NCI-H1694 treated with DMSO at 0.1 percent for 48 hours (cell line): ENCODE measurements at places on chromosomes 11 and 22.
A peak's percentile ranks its signal among the peaks of the same experiment; 100 is the strongest.

DNA sequence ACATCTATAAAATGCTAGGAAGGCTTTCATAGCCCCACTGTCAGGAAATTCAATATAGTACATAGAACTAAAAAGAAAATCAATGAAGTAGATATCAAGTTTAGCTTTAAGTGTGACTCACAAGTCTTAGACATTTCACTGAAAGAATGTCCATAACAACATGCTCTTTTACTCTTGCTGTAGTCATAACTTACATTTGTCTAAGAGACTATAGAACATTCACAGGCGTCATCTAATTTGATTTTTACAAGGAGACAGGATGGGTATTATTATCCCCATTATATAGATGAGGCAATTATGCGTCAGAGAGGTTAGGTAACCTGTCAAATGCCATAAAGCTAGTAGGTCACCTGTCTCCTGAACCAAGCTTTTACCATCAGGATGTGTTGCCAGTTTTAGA is 36.9 kb downstream of the BDNF start:
- no peak for DNase-seq

GRCh38 chr22:45891996-45892621 is 84.9 kb downstream of the WNT7B start:
- DNase-seq = no peak

DNA sequence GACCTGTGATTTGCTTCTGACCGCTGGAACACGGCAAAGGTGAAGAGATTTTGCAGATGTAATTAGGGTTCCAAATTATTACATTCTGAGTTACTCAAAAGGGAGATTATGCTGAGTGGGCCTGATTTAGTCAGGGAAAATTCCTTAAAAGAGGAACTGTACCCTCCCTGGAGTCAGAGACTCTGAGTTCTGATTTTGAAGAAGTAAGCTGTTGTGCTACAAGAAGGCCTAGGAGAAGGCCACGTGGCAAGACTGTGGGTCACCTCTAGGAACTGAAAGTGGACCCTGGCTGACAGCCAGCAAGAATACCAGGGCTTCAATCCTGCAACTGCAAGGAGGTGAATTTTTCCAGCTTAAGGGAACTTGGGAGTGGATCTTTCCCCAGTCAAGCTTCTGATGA is 45.3 kb downstream of the CHRDL2 start:
- DNase-seq = no peak

DNA sequence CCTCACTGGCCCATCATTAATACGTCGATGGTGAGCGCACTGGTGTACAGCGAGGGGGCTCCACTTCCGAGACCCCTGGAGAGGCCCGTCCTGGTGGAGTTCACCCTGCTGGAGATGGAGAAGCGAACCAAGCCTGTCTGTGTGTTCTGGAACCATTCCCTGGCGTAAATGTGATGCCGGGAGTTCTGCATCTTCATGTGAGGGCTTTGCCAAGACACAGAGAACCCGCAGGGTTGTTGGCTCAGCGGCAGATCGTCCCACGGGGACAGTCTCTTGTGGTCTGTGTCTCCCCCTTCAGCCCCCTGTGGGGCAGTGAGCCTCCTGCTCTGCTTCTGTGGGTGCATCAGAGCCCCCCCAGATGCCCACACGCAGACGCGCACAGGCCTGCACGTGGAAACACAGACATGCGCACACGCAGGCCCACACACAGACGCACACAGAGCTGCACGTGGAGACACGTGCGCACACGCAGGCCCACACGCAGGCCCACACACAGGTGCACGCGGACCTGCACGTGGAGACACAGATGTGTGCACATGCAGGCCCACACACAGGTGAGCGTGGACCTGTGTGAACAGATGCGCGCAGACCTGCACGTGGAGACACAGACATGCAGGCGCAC is 55.8 kb upstream of the PRODH start:
- DNase-seq = no peak

DNA sequence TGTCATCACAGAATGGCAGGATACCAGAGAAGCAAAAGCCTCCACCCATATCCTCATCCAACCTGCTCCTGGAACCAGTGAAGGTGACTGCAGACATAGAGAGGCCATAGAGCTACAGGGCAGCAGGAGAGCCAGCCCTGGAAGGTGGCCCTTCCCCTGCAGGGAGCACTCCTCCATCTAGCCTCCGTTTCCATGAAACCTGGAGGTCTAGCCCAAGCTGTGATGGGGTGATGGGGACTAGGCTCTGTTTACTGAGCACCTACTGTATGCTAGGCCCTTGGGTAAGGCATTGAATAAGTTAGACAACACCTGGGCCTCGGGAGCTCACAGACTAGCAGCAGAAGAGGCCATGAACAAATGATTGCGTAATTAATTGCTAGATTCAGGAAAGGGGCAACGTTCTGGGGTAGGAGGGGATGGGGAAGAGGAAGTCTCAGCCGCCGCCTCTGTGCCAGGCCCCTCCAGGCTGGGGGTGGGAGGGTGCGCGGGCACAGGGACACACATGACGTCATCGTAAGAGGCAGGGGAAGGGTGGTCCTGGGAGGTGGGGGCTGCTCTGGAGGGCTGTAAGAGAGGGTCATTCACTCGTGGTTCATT is 784 bp upstream of the SYNGR1 start:
- peak; percentile 68 for DNase-seq

DNA sequence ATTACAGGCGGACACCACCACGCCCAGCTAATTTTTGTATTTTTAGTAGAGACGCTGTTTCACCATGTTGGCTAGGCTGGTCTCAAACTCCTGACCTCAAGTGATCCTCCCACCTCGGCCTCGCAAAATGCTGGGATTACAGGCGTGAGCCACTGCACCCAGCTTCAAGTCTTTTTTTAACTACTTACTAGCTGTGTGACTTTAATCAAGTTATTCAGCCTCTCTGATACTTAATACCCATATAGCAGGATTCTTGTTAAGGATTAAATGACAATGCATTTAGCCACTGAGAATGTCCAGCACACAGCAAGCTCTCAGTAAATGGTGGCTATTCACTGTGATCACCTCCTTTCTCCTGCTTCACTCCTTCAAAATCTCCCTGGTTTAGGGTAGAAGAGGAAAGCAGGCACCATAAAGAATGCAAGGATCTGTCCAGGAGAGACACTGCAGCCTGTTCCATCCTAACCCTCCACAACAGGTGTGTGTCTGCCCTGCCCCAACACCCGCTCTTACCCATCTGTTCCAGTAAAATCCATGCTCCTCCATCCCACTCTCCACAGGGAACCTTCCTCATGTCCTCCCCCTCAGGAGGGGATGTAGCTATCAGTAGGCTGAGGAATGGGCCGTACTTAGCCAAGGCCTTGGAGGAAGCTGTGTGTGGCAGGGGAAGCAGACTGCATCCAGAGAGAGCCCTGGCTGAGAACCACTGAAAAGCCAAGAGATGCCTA is 69.3 kb downstream of the MICAL3 start:
- DNase-seq = no peak

DNA sequence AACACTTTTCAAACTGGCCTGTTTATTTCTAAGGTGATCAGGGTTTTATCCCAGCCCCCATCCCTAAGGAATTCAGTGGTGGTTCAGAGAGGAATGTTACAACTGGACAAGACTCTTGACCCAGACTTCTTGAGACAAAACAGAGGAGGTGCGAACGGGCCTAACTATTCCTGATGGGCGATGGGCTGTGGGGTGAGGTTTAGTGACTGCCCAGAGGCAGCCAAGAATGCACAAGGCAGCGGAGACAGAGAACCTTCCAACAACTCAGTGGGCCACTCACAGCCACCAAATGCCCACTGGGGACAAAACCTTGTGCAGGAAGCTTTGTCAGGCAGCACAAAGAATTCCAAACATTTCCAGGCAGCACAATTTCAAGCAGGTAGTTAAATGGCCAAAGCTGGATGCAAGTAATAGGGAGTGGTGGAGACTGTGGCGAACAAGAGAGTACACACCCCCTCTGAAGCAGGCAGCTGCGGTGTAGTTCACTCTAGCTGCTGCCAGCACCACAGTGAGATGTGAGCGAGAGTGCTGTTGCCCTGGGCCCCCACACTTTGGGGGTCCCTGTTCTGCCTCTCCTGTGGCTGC is 29.2 kb downstream of the SCUBE1 start:
- DNase-seq = no peak

- no peak for DNase-seq
Observed at GRCh38 chr11:106442032-106442431, 364.6 kb downstream of the AASDHPPT start.
